Large intestine (tissue), 12 donors: ENCODE measurements at places on chromosomes 13 and 19.
A peak's percentile ranks its signal among the peaks of the same experiment; 100 is the strongest.

DNA sequence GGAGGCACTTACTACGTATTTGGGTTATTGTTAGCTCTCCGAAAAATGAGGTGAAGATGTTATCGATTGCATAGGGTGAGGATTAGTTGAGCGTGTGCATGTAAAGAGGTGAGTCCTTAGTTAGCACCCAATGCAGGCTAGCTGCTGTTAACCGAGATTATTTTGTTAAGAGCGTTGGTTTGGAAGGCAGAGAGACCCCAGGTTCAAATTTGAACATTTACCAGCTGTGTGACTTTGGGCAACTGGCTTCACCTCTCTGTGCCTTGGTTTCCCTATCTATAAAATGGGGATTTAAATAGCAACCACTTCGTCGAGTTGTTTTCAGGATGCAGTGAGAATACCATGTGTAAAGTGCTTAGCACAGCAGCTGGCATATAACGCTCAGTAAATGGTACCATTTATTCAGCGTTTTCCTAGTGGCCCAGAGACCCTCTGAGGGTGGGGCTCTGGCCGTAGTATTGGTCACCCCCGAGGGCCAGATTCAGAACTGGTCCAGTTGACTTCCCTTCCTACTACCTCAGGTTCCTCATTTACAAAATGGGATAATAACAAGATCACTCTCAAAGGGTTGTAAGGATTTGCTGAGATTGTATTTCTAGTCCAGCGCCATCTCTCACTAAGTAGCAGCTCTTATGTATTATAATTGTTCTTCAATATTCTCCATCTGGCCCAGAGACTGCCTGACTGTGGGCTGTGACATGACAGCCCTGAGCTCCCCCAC, 887 bp downstream of the SIPA1L3 start:
- DNase-seq = no peak
- H3K27ac ChIP-seq = no peak overlapping the region
- no peaks in the 10 kb centered on the region for H3K27me3 ChIP-seq
- H3K4me1 ChIP-seq = peaks cover 17% of the 10 kb centered on the region
- no peaks in the 10 kb centered on the region for H3K36me3 ChIP-seq
- H3K4me3 ChIP-seq = peak overlapping the region; percentile 98

- H3K27me3 ChIP-seq = no peaks in the 10 kb centered on the region
- no peak overlapping the region for H3K27ac ChIP-seq
- no peak overlapping the region for H3K4me3 ChIP-seq
- H3K4me1 ChIP-seq = no peaks in the 10 kb centered on the region
- no peak for DNase-seq
Observed at GRCh38 chr13:103810026-103810425, 743.8 kb upstream of the SLC10A2 start.

DNA sequence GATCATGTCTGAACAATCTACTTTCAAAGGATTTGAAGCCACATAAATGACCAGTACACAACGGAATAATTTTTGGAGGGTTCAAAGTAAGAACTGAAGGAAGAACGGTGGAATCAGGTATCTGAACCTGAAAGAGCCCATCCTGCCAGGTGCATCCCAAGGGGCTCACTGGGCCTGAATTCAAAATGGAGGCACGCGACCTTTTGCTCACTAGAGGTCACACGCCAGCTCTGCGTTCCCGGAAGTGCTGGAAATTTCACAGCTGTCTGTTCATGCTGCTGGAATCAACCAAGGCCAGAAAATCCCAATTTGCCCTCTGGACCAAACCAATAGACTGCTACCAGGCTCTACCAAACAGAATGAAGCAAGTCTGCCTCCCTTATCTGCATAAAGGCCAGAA, 4.2 kb upstream of the RASA3 start:
- no peak overlapping the region for H3K4me3 ChIP-seq
- DNase-seq = no peak
- H3K36me3 ChIP-seq = no peaks in the 10 kb centered on the region
- H3K27ac ChIP-seq = no peak overlapping the region

- peak overlapping the region; percentile 41 for H3K27ac ChIP-seq
- H3K4me1 ChIP-seq = peaks cover 3% of the 10 kb centered on the region
- H3K4me3 ChIP-seq = no peak overlapping the region
Observed at GRCh38 chr19:10037809-10038208, 24.5 kb downstream of the RDH8 start.

DNA sequence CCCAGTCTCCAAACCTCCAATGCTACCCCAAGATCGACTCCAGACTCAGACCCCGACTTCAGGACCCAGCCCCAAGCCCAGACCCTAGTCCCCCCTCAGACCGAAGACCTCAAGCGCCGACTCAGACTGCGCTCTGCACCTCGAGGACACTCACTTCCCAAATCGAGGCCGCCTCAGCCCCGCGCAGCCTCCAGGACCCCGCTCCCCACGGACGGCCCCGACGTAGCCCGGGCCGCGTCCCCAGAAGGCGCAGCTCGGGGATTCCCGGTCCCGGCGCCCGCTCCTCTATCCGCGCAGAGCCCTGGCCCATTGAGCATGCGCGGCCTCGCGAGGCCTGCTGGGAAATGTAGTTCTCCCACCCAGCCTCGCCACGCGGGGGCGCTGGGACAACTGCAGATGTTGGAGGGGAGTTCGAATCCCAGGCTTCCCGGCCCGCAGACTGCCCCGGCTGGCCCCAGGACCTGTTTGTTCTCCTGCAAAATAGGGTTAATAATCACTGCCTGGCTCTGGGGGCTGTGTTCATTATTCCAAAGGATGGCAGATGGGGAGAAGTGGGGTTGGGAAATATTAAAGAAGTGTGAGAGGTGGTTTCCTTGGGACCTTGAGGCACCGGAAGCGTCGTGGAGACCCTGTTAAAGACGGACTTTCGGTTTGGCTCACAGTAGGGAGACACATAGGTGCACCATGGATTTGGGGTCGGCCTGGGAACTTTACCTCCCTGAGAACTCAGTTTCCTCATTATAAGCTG, at the start of gene APBA3:
Gene APBA3, minus strand, starts transcription at position 311 of the 748 bp plus-strand sequence. CDS start 1,428 bp downstream, outside the sequence.
- DNase-seq = peak; percentile 90
- peaks cover 27% of the 10 kb centered on the region for H3K36me3 ChIP-seq
- peaks cover 10% of the 10 kb centered on the region for H3K4me1 ChIP-seq
- peak within 1 kb of the TSS; percentile 90 for H3K4me3 ChIP-seq

DNA sequence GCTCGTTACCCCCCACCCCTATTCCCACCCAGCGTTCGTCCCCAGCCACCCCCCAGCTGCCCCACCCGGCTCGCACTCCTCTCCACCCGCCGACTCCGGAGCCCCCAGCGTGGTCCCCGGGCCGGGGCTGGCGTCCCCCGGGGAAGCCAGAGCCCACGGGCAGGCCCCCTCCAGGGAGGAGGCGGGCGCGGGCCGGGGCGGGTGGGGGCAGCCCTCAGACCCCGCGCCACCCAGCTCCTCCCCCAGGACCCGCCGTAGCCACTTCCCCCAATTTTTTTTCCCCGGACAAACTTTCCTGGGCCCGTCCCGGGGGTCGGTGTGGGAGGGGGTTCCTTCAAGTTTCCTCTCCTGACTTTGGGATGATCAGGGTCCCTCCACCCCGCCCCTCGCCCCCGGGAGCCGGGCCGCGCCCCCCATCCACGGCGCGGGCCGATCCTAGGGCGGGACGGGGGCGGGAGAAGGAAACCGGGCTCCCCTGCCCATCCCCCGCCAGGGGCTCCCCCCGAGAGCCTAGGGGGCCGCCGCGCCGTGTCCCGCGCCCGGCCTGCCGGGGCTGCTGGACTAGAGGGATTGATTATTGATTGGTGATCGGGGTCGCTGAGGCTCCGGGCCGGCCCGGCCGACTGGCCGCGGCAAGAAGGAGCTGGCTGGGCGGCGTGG, 927 bp upstream of the TSHZ3 start:
- no peaks in the 10 kb centered on the region for H3K36me3 ChIP-seq
- peak overlapping the region; percentile 38 for H3K27ac ChIP-seq
- peak; percentile 24 for DNase-seq
- H3K4me3 ChIP-seq = peak overlapping the region; percentile 37

DNA sequence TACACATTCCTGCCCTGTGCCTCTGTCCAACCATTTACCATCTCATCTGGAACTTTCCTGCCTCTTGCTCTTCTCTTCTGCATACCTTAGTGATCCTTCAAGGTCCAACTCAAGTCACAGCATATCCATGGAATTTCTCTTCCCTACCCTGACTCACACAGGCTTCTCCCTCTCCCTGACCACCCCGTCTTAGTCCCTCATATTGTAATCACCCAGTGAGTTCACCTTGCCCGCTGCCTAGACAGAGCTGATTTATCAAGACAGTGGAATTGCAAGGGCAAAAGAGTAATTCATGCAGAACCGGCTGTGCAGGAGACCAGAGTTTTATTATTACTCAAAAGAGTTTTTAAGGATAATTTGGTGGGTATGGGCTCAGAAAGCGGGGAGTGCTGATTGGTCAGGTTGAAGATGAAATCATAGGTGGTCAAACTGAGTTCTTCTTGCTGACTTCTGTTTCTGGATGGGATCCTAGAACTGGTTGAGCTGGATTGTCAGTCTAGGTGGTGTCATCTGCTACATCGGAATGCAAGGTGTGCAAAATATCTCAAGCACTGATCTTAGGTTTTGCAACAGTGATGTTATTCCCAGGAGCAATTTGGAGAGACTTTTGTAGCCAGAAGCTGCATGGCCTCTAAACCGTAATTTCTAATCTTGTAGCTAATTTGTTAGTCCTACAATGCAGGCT, 67.2 kb downstream of the HSPH1 start:
- peaks cover 9% of the 10 kb centered on the region for H3K27me3 ChIP-seq
- H3K27ac ChIP-seq = no peak overlapping the region
- no peak for DNase-seq
- H3K4me3 ChIP-seq = no peak overlapping the region
- no peaks in the 10 kb centered on the region for H3K36me3 ChIP-seq

- peaks cover 21% of the 10 kb centered on the region for H3K27me3 ChIP-seq
- H3K4me3 ChIP-seq = peak overlapping the region; percentile 59
- H3K27ac ChIP-seq = no peak overlapping the region
- no peaks in the 10 kb centered on the region for H3K36me3 ChIP-seq
- DNase-seq = no peak
Observed at GRCh38 chr19:43462785-43463380, 2.5 kb downstream of the LYPD3 start.

GRCh38 chr19:48451624-48452023, 3.8 kb upstream of the KCNJ14 start:
- H3K27me3 ChIP-seq = no peaks in the 10 kb centered on the region
- no peak overlapping the region for H3K27ac ChIP-seq
- peaks cover 84% of the 10 kb centered on the region for H3K36me3 ChIP-seq
- H3K4me3 ChIP-seq = no peak overlapping the region

DNA sequence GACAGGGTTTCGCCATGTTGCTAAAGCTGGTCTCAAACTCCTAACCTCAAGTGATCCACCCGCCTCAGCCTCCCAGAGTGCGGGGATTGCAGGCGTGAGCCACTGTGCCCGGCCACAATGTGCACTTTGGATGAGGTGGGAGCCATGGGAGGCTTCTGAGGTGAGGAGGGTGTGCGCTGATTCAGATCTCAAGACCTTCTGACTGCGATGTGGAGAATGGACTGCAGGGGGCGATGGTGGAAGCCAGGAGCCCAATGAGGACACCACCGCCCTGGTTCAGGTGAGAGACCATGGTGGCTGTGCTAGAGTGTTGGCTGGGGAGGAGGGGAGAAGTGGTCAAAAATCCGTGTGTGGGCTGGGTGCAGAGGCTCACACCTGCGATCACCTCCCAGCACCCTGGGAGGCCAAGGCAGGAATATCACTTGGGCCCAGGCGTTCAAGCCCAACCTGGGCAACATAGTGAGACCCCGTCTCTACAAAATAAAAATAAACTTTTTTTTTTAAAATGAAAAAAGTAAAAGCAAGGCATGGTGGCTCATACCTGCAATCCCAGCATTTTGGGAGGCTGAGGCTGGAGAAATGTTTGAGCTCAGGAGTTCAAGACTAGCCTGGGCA, 5.6 kb downstream of the INAFM1 start:
- DNase-seq = no peak
- peaks cover 4% of the 10 kb centered on the region for H3K4me1 ChIP-seq
- no peak overlapping the region for H3K4me3 ChIP-seq
- H3K27ac ChIP-seq = no peak overlapping the region

DNA sequence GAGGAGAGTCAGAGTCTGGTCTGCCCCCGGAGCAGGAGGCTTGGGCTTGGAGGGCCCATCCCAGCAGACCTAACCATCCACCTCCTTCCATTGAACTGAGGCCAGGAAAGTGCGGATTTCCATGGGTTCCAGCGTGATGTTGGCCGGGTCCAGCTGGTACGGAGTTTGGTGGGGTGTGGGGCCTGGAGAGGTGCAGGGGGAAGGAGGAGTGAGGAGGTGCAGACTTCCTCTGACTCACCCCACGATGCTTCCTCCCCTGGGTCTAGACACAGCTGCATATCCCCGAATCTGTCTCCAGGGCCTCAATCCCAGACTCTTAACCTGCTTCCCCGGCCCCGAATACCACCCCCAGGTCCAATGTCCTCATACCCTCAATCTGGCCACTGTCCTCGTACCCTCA, 20.0 kb downstream of the MAN2B1 start:
- no peaks in the 10 kb centered on the region for H3K27me3 ChIP-seq
- H3K27ac ChIP-seq = no peak overlapping the region
- peaks cover 11% of the 10 kb centered on the region for H3K4me1 ChIP-seq
- no peak for DNase-seq
- no peaks in the 10 kb centered on the region for H3K36me3 ChIP-seq

- peaks cover 61% of the 10 kb centered on the region for H3K27me3 ChIP-seq
- H3K36me3 ChIP-seq = no peaks in the 10 kb centered on the region
- H3K4me3 ChIP-seq = peak overlapping the region; percentile 4
- peaks cover 3% of the 10 kb centered on the region for H3K4me1 ChIP-seq
- DNase-seq = no peak
- no peak overlapping the region for H3K27ac ChIP-seq
Observed at GRCh38 chr13:25371158-25371874, 458 bp upstream of the ATP8A2 start.

DNA sequence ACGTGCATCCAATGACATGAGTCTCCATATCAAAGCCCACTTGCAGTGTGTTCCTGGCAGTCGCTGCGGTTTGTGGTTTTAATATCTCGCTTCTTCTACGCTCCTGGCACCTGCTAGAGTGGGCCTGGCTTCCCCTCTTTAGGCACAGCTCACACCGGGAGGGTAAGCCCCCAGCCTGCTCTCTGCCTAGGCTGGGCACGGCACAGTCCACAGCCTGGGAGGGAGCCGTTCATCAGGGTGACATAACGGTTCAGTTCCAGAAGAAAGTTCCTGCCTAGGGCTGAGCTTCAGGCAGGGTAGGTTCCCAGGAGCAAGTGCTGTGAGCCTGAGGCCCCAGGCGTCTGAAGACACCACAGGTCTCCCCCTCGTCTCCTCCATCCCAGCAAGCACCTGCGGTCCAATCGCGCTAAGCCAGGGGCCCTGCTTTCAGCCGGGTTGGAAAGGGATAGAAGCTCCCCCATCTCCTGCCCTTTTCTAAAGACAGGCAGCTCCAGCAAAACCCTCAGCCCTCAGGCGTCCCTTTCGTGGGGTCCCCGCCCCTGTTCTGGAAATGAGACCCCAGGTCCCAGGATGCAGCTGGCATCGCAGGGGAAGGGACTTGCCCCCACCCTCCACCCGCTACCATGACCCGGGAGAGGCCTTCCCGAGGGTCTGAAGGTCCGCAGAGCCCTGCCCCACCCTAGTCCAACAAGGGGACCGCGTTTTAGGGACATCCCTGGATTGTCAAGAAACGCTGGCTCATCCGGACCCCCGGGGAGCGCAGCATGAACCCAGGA, 121.6 kb upstream of the ZNF507 start:
- no peak for DNase-seq
- no peaks in the 10 kb centered on the region for H3K36me3 ChIP-seq
- no peaks in the 10 kb centered on the region for H3K4me1 ChIP-seq
- no peak overlapping the region for H3K27ac ChIP-seq
- H3K4me3 ChIP-seq = no peak overlapping the region
- H3K27me3 ChIP-seq = peaks cover 22% of the 10 kb centered on the region
